ENCODE measurements at places on chromosomes 13 and 19.

DNA sequence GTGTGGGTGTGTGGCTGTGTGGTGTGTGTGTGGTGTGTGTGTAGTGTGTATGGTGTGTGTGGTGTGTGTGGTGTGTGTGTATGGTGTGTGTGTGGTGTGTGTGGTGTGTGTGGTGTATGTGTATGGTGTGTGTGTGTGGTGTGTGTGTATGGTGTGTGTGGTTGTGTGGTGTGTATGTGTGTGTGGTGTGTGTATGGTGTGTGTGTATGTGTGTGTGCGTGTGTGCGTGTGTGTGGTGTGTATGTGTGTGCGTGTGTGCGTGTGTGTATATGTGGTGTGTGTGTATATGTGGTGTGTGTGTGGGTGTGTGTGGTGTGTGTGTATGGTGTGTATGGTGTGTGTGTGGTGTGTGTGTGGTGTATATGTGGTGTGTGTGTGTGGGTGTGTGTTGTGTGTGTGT, 8.1 kb downstream of the SHISA7 start:
- no peak for DNase-seq

DNA sequence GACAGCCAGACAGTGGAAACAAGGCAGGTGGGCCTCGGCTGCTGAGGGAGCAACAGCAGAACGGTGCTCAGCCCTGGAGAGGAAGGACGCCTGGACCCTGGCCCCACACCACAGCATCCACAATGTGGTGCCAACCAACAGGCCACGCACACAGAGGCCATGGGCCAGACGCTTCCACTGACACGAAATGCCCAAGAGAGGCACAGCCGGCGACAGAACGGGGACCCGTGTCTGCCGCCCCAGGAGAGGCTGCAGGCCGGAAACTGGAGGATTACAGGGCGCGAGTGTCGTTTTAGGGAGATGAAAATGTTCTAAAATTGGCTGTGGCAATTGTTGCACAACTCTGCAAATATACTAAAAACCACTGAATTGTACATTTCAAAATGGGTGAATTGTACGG, 69.7 kb downstream of the RASA3 start:
- no peak for DNase-seq

DNA sequence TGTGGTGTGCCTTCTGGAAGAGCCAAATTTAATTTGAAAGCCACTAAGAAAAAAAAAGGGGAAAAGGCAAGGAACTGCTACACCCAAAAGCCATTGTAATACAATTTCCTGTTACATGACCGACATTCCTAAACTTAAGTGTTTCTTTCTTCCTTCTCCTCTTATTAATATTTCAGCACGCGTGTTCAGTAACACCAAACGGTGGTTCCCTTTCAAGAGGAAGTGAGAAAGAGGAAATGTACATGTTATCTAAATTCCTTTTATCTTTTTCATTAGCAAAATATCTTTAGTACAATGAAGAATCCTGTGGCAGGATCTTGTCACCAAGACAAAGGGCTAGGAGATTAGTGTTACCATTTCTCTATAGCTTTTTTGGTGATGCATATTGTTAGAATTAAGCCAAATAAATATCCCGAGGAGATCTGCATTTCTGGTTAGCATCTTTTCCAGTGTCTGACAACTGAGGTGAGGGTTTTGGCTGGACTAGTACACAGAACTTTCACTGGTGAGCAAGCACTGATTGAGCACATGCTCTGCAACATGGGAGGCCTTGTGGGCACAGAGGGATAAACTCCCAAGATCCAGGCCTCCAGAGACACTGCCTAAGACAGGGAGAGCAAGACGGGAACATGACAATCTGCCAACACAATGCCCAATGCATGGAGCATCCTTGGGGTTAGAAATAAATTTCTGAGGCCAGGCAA, 22.1 kb downstream of the LATS2 start:
- DNase-seq: no peak

- no peak for DNase-seq
Measured at GRCh38 chr19:2249880-2250765, 1.0 kb downstream of the AMH start.

GRCh38 chr19:40629346-40629745, 28.2 kb downstream of the LTBP4 start:
- DNase-seq: no peak

DNA sequence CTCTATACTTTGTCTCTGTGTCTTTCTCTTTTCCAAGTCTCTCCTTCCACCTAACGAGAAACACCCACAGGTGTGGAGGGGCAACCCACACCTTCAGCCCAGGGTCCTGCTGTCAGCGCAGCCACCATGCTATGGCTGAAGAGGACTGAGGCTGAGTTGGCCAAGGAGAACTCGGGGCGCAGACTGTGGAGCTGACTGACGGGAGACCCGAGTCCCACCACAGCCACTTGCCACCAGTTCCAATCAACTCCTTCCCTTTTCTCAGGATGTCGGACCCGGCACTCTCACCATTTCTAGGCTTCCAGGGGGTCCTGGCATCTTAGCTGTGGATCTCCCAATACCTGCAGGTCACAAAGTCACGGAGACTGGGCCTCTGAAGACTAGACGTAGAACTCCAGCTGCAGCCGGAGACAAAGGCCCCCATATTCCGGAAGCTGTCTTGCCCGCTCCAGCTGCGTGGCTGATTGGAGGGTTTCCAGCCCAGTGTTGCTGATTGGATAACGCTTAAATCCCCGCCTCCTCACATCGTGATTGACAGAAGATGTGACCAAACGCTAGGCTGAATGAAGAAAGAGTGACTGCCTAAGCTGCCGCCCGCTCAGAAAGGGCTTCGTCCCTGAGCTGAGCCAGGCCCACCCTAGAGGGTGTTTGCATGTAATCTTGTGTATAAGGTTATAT, 63.6 kb downstream of the ZNF429 start:
- peak; percentile 72 for DNase-seq

DNA sequence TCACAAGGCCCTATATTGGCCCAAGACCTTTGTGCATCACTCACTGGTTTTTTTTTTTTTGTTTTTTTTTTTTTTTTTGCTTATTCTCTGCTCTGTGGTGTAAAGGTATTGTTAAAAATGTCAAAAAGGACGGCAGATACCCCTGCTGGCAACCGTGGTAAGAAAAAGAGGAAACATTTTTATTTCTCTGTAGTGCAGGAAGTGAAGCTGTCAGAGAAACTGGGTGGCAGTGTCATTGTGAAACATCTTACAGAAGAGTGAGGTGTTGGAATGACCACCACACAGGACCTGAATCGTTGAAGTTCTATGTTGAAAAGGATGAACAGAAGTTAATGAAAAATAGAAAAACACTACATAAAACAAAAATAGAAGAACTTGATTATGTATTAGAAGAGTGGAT, 346.4 kb downstream of the FGF9 start:
- no peak for DNase-seq

- DNase-seq: no peak
Measured at GRCh38 chr19:49818649-49819370, 721 bp downstream of the MED25 start.

All from activated T-cell treated with anti-CD3 and anti-CD28 coated beads, Interleukin-2, amount 50 U/mL, for 24 hours (primary cell).